T-helper 2 cell (primary cell): ENCODE measurements at places on chromosomes 3 and 15.

DNA sequence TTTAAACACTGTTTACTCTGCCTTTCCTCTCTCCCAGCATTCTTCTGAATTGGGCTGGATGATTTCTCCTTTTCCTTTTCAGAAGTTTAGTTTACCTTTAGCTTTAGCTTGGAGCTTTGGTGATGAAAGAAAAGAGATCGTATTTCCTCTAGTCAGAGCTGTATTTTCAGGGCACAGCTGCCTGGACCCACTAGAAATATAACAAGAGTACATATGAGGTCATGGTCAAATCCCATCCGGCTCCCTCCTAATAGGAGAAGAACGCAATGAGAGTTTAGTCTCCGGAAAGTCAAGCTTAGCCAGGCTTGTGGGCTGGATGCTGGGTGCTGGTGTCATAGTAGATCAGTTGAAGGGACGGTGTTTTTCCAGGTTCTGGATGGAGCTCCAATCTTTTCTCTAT, 177.1 kb upstream of the PFN2 start:
- no peak for DNase-seq

GRCh38 chr3:132283440-132283839, 33.8 kb upstream of the ACP3 start:
- DNase-seq = no peak

- no peak for DNase-seq
Measured at GRCh38 chr3:118406562-118406961, 628.1 kb downstream of the IGSF11 start.

- DNase-seq = no peak
Measured at GRCh38 chr15:51121118-51121517, 26.4 kb upstream of the TNFAIP8L3 start.

DNA sequence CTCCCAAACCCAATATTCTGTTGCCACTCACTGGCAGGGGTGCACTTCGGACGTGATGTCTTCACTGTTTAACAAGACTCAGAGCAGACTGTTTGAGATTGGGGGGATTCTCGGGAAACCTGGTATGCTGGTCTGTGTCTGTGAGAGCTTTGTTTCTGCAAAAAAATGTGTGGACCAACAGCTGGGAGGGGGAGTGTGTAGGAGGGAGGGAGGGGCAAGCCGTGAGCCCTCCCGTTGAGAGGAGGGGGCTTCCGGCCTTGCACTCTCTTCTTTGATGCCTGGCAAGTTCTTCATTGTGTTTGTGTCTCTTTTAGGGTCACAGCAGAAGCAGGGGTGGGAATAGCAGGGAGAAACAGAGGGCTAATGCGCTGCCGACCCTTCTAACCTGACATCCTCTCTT, 74.9 kb upstream of the NDN start:
- no peak for DNase-seq

DNA sequence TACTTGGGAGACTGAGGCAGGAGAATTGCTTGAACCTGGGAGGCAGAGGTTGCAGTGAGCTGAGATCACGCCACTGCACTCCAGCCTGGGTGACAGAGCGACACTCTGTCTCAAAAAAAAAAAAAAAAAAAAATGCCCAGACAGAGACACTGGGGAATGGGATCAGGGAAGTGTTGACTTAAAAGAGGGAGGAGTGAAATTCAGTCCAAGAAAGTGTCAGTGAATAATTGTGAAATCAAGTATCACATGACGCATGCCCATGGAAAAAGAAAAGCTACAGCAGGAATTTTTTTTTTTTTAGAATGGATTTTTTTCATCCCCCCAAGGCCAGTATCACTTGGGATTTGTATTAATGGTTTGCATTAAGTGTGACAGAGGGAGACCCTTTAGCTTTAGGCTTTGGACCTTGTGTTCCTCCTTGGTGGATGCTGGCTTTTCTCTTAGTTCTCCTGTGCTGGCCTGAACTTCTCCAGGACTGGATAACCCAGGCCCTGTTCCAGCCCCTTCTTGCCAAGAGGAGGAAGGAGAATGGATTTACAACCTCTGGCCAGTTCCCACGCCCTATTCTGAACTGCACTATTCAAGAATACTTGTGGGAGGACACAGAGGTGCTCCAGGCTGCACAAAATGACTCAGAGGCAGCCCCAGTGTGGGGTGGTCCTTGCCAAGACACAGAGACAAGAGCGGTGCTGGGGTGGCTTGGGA, 36.7 kb upstream of the ZNF774 start:
- DNase-seq = no peak

- DNase-seq = no peak
Measured at GRCh38 chr3:28846971-28847478, 433.8 kb upstream of the RBMS3 start.

GRCh38 chr3:130800829-130801228, 54.2 kb upstream of the PIK3R4 start:
- DNase-seq = no peak

DNA sequence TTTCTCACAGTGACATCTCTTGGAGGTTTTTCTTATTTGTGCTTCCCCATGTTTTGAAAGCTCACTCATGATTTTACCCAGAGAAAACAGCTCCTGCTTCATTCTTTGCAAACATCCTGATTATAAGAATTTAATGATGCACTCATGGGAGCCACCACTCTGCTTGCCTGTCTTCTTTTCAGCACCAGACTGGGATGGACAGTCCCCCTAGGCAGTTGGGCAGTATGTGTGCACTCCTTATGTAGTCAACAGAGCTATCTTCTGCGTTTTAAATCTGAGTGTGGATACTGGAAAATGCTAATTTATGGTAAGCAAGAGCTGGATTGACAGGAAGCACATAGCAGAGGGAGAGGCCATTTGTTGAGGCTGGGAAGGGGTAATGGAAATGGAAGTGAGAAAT, 276.1 kb downstream of the AGBL1 start:
- DNase-seq = no peak

- no peak for DNase-seq
Measured at GRCh38 chr3:37941608-37942508, 48.7 kb upstream of the VILL start.

DNA sequence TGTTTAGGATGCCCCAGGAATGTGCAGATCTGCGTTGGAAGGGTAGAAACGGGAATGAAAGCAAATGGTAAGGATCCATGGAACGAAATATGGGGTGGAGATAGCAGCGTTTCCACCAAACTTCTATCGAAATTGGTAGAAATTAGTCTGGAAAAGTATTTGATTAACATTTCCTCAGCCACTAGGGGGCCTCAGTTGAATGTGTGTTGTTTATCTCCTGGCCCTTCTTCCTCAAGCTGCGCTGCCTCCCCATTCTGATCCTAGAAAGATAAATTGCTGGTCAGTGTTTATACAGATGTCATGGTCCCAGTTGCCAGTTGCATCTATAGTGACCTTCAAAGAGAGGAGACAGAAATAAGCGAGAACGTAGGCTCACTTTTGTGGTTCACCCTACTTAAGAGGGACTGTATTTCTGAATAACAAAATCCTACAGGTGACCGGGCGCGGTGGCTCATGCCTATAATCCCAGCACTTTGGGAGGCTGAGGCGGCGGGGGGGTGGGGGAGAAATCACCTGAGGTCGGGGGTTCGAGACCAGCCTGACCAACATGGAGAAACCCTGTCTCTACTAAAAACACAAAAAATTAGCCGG, 457.1 kb downstream of the SQOR start:
- no peak for DNase-seq

GRCh38 chr3:46500656-46501635, 3.2 kb downstream of the RTP3 start:
- no peak for DNase-seq

DNA sequence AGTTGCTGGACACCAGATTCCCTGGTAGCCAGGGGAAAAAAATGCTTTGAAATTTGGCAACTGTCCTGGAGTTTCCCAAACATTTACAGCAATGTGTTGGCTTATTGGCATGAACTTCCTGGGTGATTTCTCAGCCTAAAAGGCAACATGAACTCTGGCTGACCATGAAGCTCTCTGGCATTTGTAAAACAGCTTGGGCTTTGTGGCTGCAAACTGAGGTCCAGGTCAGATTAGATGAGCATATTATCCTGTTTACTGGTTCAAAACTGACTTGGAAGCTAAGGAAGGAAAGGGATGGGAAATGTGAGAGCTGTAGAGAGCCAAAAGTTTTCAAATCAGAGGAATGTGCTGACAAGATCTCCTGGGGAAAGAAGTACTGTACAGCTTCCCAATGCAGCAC, 139.0 kb downstream of the P3H2 start:
- DNase-seq = no peak

DNA sequence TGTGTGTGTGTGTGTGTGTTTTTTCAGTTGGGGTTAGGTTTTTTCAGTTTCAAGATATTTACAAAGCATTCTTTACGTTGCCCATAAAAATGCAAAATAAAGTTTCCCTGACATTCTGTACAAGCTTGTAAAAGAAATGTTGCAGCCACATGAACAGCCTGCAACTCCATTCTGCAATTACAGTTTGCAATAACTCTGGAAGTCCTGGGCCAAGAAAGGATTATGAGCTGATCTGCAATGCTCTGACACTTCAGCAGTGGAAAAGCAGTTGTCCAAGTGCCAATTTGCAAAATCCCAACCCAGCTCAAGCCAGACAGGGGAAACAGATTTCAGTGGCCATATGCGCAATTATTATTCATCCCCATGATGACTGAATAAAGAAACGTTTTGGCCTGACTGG, 322.1 kb downstream of the MEX3B start:
- DNase-seq = no peak

DNA sequence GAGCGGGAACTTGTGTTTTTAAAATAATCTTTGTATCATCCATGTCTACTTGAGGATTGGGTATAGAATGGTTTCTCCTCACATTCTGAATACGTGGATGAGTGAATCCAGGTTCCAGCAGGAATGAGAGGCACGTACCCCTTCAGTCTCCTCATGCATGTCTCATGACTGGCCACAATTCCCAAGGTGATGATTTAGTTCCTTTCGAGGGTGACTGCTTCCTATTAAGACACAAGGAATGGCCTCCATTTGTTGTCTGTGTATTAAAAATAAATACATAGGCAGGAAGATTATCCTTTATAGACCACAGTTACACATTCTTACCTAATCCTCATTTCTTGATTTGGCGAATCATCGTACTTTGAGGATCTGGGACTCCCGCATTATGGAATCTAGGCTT, 217.0 kb upstream of the LRIG1 start:
- DNase-seq = no peak

- DNase-seq = no peak
Measured at GRCh38 chr15:46034755-46035154, 399.9 kb downstream of the SQOR start.

- DNase-seq = no peak
Measured at GRCh38 chr3:11197484-11197883, 43.2 kb downstream of the HRH1 start.

DNA sequence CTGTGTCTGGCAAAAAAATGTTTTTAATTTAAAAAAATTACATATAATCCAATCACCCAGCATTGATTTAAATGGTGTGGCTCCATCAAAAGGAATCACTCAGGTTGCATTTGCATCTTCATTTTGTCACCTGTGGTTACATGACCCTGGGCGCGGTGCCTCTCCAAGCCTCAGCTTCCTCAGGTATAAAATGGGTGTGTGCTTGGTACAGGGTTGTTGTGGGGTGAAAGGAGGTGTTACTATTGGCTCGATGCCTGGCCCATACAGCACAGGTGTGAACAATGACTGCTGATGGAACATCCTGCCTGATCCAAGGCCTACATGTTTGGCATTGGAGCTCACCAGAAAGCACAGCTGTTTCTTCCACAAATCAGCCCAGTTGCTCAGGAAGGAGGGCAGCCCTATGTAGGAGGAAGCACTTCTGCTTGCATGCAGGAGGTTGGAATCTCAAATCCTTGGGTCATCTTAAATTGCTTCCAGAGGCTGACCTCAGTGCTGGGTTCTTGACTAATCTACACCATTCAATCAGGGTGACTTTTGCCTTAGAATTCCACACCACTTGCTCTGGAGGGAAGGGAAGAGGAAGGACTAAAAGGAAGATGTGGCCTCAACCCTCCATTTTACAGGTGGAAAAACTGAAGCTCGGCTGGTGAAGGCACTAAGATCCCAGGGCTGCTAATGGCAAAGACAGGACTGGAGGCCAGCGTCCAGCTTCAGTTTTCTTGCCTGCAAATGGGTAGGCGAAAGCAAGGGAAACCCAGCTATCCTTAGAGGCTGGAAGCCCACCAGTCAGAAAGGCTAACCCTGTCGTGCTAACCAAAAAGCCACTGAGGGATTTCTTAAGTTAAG, 31.7 kb downstream of the BHLHE40 start:
- DNase-seq = no peak

GRCh38 chr15:101022306-101022705, 103.1 kb downstream of the LRRK1 start:
- DNase-seq = no peak

DNA sequence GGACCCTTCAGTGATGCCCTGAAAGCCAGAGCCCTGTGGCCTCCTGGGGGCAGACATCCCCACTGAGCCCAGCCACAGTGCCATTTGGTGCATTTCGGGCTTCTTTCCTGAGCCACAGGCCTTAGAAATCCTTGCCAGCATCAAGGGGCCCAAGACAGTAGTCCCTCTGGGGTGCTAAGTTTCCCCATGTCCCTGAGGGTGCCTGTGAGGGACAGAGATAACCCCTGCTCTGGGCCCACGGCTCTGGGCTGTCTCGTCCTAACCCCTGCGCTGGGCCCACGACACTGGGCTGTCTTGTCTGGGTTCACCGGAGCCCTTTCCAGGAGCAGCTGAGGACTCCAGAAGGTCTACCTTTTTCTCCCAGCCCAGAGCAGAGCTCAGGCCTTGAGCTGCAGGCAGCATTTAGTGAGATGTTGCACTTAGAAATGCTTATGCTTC, 45.1 kb upstream of the FGD5 start:
- no peak for DNase-seq

- no peak for DNase-seq
Measured at GRCh38 chr3:40615110-40615915, 90.6 kb downstream of the ZNF621 start.

GRCh38 chr3:27590437-27591298, 106.5 kb upstream of the SLC4A7 start:
- no peak for DNase-seq

- no peak for DNase-seq
Measured at GRCh38 chr15:75049392-75049791, 26.0 kb downstream of the PPCDC start.

DNA sequence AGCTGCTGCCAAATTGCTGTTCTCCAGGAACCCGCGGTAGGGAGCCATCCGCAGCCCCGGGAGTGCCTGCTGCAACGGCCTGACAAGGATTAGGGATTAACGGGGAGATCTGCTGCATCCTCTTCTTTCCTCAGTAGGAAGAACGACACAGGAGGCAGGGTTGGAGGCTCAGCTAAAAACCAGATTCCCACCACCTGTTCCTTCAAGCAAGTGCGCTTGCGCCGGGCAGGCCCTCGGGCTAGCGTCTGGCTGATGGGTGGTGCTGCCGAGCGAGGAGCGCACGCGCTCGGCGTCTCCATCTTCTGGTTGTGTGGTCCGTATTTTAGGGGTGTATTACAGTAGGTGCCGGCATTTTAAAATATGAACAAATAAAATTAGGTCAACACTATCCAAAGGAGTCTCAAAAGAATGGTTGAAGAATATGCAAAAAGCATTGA, 25.4 kb upstream of the SLC25A26 start:
- no peak for DNase-seq
